ENCODE measurements at places on chromosomes 7 and 10. TPM values are rescaled to one million over a fixed set of nuclear protein-coding genes. Genes with fewer than 3 reads are reported as not detected.

FXYD4 gene
- polyA plus RNA-seq, result not detected

GRCh38 chr7:143049362-143049761 lies 2.8 kb upstream of the OR6V1 start:
- DNase-seq, result no peak

- DNase-seq, result no peak
Measured at GRCh38 chr10:33483124-33483815, 148.8 kb upstream of the NRP1 start.

ABCB8 gene
- polyA plus RNA-seq, result 6.6 TPM

PAPOLB gene
- polyA plus RNA-seq, result not detected

DNA sequence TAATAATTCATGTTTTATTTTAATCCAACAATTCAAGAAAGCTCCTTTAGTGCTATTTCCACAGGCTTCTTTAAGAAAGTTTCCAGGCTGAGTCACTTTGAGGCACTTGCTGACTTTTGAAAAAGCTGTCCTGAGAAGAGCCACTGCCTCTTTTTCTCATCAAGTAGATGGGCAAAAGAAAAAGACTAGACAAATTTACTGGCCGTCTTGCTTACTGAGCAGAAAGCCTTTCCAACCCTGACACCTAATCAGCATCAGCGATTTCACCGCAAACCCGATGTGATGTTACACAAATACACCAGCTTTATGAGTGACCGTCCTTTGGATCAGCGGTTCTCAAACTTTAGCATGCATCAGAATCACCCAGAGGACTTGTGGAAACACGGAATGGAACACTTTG lies 24.3 kb downstream of the CTTNBP2 start:
- DNase-seq, result no peak

DNA sequence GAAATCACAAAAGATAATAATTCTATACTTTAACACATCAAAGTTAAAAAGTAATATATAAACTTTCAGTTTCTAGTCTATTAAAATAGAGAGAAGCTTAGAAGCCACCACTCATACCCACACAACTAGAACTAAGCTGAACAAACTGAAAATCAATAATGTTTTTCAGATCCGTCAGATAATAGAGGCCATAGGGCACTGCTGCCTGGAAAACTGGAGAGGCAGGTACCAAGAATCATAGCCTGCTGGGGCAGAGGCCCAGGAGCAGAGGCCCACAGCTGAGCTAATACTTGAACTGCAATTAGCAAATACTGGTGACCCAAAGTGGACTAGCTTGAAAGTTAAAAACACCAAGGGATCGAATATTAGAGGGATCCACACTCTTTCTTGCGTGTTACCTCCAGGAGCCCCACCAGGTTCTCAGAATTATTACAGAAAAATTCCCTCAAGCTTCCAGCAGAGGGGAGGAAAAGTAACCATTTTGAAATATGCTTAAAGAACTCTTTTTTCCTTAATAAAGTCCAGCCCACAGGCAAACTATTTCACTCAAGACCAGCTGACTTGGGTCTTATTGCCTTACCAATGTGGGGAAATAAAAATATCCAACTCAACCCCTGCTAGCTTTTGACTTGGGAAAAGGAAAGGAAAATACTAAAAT lies 774.1 kb upstream of the IGFBP3 start:
- peak; percentile 1 for DNase-seq

DNA sequence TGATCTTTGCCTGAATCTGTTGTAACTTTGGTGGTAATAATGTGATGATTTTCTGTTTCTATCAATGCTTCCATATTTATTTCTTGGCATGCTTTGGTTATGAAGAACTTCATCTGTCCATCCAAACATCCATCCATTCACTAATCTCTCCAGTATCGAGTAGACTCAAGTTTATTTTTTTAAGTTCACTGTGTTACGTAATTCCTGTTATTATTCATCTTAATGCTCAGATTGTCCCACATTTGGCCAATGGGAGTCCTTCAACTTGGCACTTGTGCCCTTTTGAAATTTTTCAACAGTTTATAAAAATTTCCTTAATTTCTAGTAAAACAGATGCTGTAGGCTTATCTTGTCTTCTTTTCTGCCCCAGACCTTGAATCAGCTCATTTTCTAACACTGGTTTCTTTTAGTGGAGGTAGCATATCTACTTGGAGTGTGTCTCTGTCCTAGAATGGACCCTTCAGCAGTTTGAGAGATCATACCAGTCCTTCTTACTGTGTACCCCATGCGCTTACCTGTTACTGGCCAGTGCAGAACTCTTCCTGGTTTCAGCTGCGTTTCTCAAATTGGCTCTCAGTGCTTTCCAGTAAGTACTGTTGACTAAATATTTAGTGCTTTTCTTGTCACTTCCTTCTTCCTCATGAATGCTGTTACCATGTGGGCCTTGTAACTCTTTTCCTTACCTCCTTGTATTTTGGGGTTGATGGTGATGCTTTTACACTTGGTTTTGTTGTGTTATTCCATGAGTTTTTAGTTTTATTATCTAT lies 100.8 kb downstream of the MLLT10 start:
- no peak for DNase-seq

DNA sequence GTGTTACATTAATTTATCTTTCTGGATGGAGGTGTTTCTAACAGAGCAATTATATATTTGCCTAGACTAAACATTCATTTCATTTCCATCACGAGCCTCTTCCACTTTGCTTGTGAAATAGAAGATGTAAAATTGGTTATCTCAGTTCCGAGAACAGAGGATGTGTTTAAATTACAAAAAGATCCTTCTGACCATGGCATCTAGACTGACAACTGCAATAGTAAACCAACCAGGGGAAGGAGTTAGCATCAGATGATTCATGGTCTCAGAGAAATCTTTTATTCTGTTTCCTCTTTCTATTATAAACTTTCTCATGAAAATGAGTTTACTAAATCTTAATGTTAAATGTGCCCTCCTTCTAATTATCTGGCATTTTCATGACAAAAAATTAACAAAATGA lies 149.8 kb upstream of the WDR11 start:
- no peak for DNase-seq

DNA sequence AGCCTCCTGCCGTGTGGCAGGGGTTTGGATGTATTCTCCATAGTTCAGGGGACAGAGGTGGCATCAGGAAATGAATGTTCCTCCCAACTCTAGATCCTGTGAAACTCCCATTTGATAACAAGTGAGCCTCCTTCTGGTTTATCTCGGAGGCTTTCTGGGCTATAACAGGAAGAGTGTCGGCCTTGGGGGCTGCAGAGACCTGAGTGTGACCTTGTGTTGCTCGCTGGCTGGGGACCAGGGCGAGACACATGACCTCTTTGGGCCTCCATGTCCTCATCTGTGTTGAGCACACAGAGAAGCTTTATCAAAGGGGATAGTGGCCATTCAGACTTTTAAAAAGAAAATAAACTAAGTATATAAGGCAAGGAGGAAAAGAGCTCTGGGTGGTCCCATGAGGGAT lies 78.0 kb upstream of the SMNDC1 start:
- DNase-seq, result no peak

SPDYE5 gene
- polyA plus RNA-seq, result not detected

DNA sequence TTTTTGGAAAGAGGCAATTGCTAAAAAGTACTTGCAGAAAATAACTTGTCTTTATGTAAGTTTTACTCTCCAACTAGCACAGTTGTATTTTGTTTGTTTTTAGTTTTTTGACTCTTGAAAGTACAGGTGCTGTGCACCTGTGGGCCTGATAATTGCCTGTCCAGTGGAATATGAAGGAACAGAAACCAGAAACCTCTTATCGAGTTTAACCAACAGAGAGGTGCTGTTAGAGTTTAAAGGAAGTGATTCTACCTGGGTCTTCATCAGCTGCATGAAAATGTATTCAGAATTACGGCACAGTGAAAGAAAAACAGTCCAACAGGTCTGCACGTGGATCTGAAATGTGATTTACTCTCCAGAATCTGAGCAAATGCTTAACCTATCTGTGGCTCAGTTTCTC lies 326.6 kb upstream of the POM121L12 start:
- DNase-seq, result no peak

DNA sequence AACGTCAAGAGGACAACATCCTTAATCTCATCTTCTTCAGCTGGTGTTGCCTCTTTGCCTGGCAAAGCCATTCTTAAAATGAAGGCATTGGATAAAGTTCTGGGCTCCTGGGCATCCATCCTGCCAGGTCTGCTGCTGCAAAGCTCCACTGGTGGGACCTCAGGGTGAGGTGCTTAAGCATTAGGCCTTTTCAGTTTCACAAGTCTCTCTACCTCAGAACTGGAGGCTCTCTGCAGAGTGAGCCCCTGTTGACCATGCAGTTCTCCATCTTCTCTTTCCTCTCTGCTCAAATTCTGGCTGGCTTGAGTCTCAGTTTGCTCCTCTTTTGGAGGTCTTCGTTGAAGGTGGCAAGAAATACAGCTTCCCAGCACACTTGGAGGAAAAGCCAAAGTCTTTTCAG lies 42.7 kb upstream of the BRAF start:
- DNase-seq, result no peak

DNA sequence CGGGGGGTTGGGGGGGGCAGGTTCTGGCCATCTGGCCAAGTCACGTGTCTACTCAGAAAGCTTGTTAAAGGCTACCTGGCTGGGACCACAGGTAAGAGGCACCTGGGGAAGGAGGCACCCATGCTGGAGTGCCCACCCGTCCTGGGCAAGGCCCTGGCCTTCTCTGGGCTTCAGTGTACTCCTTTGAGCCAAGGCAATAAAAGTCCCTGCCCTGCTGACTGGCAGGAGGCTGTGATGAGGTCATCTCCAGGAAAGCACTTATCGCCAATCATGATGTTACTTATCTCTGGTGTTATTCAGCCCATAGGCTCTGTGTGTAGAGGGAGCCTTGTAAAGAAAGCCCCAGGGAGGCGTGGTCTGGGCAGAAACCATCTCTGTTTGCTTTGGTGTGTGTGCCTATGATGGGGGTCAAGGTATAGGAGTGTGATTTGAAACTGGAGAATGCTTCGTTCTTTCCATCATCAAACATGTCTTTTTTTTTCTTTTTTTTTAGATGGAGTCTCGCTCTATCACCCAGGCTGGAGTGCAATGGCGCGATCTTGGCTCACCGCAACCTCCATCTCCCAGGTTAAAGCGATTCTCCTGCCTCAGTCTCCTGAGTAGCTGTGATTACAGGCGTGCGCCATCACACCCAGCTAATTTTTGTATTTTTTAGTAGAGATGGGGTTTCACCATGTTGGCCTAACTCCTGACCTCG lies 2.5 kb upstream of the CLDN4 start:
- peak; percentile 89 for DNase-seq

GRCh38 chr7:92226981-92227380 lies 18.7 kb downstream of the KRIT1 start:
- no peak for DNase-seq

CCDC146 gene
- polyA plus RNA-seq, result 4.1 TPM

FOXI2 gene
- polyA plus RNA-seq, result not detected

GRCh38 chr10:15710455-15710854 lies 9.3 kb downstream of the ITGA8 start:
- DNase-seq, result no peak

PPP3CB gene
- polyA plus RNA-seq, result 11.4 TPM

DNA sequence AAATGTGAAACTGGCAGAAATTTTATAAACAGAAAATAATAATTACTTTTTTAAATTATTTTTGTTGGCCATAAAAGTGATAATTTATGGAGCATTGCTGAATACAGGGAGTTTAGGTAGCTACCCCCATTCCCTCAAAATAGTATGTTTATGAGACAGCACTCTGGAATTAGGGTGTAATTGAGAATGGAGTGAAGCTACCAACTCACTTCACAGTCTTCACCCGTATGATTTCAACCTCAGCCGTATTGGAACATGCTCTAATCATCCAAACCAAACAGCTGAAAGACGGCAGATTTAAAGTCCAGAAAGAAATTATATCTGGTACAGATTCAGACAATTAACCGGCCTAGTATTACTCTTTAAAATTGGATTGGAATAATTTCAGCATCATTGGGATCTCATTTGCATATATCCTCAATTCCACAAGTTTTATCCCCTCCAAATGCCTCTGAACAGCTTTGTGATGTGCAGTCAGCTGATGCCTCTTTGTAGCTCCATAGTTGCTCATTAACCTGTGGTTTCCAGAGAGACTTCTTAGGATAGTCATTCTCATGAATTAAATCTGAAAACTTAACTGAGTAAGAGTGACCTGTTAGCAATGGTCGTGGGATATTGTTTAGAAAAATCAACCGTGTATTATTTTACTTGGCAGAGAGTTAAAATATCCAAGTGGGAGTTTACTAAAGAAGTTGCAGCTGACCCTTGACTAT lies 59.1 kb upstream of the GJD4 start:
- DNase-seq, result no peak

DNA sequence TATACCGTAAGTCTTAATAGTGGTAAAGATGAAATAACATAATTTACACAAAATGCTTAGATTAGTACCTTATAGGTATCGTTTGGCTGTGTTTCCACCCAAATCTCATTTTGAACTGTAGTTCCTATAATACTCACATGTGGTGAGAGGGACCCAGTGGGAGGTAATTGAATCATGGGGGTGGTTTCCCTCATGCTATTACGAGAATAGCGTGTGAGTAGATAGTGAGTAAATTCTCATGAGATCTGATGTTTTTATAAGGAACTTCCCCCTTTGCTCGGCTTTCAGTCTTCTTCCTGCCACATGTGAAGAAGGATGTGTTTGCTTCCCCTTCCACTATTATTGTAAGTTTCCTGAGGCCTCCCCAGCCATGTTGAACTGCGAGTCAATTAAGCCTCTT lies 426.3 kb upstream of the POT1 start:
- no peak for DNase-seq

DNA sequence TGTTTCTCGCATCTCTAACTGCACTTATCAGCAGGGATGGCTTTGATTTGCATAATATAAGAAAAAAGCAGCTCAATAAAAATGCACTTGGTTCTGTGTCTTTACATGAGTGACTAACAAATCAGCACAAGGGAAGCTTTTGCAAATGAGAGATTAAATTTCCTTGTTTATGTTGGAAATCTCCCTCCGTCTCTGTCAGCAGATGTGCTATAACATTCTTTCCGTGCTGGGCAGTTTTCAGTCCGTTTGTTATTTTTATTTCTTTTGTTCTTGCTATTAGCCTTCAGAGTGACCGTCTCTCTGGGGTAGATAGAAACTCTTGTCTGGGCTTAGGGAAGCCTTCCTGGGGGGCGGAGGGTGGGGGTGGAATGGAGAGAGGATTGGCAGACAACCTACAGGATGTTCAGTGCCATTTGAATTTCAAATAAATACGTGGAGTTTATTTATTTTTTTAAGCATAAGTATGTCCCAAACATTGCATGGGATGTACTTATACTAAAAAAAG lies 96.0 kb downstream of the GATA3 start:
- DNase-seq, result no peak
